ENCODE measurements at places on chromosomes 4 and X.

DNA sequence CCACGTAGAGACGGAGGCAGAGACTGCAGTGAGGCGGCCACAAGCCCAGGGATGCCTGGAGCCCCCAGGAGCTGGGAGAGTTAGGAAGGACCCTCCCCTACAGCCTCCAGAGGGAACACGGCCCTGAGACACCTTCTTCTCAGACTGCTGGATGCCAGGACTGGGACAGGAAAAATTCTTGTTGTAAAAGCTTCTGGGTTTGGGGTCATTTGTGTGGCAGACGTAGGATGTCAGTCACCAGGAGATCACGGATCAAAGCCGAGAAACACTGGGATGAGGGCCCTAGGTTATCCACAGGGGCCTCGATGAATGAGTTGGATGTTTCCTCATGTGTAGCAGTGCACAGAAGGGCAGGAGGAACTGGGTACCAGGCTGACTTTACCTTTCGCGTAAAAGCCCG, 163.7 kb downstream of the SHOX start:
- no peak for DNase-seq

GRCh38 chr4:56289934-56290333, 97.4 kb downstream of the AASDH start:
- no peak for DNase-seq

GRCh38 chr4:8735236-8736089, 136.2 kb downstream of the HMX1 start:
- no peak for DNase-seq

DNA sequence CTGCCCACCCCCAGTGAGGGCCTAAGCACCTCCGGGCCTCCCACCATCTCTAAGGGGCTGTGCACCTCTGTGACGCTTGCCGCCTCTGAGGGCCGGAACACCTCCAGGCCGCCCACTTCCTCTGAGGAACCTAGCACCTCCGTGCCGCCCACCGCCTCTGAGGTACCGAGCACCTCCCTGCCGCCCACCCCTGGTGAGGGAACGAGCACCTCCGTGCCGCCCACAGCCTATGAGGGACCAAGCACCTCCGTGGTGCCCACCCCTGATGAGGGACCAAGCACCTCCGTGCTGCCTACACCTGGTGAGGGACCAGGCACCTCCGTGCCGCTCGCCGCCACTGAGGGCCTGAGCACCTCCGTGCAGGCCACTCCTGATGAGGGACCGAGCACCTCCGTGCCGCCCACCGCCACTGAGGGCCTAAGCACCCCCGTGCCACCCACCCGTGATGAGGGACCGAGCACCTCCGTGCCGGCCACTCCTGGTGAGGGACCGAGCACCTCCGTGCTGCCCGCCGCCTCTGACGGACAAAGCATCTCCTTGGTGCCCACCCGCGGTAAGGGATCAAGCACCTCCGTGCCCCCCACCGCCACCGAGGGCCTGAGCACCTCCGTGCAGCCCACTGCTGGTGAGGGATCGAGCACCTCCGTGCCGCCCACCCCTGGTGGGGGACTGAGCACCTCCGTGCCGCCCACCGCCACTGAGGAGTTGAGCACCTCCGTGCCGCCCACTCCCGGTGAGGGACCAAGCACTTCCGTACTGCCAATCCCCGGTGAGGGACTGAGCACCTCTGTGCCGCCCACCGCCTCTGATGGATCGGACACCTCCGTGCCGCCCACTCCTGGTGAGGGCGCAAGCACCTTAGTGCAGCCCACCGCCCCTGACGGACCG, 977 bp downstream of the MAGEE1 start:
- DNase-seq = no peak

GRCh38 chr4:38365748-38366310, 298.2 kb upstream of the KLF3 start:
- DNase-seq = no peak

- no peak for DNase-seq
These were observed 124.8 kb upstream of the CITED1 start for GRCh38 chrX:72430405-72430968.

DNA sequence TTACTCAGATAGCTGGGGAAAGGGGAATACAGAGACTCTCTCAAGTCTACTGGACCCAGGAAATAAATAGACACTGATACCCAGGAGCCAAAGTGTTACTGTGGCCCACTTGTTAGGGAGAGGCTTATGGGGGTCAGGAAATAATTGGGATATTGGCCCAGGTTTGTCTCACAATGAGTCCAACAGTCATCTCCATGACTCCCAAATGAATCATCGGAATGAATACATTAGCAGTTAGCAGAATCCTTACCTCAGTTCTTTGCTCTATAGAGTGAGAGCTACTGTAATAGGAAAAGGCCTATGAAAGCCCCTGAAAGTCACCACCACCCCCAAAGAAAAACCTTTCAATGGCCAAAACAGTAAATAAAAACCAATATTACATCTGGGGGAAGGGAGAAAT, 42.4 kb upstream of the ARHGEF6 start:
- no peak for DNase-seq

- no peak for DNase-seq
These were observed 25.5 kb upstream of the FGF5 start for GRCh38 chr4:80240976-80241375.

DNA sequence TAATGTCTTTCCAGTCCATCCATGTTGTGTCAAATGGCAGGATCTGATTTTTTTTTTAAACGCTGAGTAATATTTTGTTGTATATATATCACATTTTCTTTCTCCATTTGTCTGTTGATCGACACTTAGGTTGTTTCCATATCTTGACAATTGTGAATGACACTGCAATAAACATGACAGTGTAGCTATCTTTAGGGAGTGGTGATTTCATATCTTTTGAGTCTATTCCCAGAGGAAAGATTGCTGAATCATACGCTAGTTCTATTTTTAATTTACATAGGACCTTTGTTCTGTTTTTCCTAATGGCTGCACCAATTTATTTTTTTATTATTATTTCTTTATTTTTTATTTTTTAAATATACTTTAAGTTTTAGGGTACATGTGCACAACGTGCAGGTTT, 470.7 kb downstream of the CCSER1 start:
- no peak for DNase-seq

- no peak for DNase-seq
These were observed 111.4 kb downstream of the CPZ start for GRCh38 chr4:8703857-8704495.

DNA sequence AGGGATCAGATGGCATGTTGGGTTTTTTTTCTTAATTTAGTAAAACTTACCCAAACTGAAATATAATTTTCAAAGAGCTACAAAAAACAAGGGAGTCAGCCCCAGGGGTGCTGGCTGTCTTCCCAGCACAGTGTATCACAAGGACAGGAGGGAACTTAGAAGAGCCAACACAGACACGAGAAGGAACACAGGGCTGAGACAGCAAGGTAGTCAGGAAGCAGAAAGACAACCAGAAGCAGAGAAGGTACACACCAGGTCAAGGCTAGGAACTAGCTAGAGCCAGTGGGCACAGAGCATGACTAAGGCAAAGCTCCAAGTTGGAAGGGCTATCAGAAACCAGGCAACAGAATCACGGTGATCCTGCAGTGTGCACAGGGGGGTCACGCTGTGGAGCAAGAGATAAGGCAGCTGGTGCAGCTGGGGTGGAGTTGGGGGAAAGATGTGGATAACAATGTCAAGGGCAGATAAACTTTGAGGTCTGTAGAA, 168.7 kb downstream of the NR3C2 start:
- no peak for DNase-seq

- no peak for DNase-seq
These were observed 15.1 kb upstream of the FGFR3 start for GRCh38 chr4:1777822-1778641.

DNA sequence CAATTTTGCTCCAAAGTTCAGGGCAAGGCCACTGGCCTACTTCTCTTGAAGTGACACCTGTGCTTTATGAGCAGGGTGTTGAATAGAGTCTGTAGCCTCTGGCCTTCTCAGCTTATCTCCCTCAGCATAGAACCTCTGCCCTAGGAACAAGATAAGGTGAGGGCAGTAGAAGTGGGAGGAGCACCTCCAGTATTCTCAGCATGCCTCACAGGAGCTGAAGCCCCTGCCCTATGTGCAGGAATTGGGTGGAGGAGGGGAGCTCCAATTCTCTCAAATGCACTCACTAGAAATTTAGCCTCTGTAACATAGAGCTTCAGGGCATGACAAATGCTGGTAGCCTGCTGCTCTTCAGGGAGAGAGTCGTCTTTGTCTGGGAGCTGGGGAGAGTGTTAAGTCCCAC, 479.3 kb downstream of the IL1RAPL1 start:
- DNase-seq = no peak

GRCh38 chr4:154622598-154622997, 10.1 kb upstream of the FGG start:
- no peak for DNase-seq

DNA sequence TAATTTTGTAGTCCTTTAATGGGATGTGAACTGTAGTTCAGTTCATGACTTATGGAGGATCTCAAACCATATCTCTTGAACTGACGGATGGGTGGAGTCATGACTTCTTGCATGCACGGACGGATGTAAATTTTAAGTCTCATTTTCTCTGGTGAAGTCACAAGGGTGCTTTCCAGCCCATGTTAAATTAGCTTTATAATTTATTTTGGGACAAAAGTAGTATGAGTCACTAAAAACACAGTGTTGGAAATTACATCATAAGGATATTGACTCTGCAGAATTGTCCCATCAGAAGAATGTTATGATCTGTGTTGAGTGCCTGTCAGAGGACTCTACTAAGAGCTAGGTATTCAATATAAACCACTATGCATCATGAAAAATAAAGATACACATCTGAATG, 6.8 kb upstream of the PAGE5 start:
- no peak for DNase-seq

DNA sequence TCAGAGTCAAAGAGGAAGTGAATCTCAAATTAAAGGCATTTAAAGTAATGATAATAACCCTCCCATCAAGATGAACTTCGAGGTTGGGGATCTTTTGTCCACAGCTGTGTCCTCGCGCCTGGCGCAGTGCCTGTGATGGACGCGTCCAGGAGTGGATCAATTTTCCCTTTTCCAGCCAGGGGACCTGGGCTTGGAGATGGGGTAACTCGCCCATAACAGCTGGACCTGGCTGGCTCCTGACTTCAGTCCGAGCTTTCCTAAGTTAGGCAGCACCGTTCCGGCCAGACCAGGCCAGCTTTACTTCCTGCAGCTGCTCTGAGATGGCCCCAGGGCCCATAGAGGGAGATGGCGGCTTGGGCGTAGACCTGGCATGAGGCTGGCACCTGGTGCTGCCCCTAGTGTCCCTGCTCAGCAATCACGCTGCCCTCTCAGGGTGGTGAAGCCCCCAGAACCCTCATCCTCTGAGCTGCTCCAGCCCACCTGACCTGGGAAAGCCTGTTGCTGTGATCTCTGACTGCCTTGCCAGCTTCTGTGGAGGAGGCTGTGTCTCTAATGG, 23.9 kb downstream of the ADRA2C start:
- DNase-seq = no peak

- DNase-seq = no peak
These were observed at the start of gene NHSL2 for GRCh38 chrX:71910643-71910985. NHSL2 (plus strand) TSS chrX:71910845.

DNA sequence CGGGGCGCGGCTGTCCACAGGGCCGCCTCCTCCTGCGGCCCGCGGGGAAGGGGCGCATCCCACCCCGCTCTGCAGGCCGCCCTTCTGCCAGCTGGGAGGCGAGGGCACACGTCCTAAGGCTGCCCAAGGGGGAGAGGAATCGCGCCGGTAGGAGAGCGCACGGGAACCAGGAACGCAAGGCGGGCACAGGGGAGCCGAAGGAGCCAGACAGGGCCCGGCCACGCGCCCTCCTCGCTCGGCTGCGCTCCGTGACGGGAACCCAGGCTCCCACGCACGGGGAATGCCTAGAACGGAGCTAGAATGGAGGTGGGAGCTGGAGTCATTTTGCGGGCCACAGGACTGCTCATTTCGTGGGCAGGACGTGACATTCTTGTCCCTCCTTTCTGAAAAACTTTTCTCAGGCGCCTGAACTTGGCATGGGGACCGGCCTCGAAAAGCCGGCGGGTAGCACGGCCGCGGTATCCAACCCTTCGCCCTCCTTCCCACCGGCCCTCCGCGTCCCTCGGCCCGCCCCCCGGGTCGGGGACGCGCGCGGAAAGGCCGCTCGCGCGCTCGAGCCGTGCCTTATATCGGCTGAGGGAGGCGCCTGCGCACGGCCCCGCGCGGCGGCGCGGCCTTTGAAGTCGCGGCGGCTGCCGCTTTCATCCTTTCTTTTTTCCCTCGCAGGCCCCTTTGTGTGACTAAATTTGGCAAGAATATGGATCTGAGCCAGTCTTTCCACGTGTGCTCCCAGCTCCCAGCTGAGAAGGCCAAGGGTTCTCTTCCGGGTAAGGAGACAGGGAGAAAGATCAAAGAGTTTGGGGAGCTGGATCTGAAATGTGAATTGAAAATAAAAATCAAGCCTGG, 4.2 kb upstream of the LEF1 start:
- DNase-seq = no peak

DNA sequence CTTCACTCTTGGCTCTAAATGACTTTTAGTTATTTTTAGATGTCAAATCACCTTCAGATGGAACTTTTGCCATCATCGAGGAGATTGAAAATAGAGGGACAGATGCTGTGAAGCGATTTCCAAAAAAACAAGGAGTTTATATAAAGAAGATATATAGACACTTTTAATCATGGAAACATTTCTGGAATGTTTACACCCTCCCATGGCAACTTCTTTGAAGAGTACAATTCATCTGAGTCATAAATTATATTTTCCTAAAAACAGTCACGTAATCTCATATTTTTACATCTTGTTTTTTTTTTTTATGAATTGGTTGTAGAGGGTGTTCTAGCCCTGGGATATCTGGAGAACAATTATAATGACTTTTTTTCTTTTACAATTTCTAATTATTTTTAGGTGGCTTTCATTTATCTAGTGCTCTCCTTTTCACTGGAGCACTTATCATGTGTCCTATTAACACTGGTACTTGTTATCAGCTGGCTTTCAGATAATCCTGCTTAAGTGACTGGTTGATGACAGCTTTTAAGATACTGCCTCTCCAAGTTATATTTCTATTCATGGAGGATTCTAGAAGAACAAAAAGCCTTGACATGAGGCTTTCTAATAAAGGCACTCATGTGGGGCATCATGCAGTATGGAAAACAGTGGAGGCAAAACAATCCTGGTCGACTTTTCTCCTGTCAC, 24.9 kb downstream of the PCDH7 start:
- no peak for DNase-seq

DNA sequence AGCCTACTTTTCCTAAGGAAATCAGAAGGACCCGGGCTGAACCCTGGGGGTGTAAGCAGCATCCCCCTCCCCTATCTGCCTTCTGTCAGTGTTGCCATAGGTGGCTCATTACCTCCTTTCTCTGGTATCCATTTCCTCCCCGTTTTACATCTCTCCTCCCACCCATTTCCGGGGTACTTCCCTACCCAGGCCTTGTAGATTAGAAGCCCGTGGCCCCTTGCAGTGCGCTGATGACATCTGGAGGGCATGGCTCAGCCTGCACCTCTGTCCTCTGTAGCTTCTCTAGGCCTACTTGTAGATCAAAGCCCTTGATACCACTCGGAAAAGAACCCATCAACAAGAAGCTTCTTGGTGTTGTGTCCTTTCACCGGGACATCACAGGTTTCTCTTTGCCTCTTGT, 71.8 kb downstream of the NBDY start:
- no peak for DNase-seq

GRCh38 chr4:33068539-33068938, 2348.4 kb downstream of the PCDH7 start:
- DNase-seq = no peak
